Activated CD4-positive, alpha-beta T cell treated with anti-CD3 and anti-CD28 coated beads, Interleukin-2, amount 10 ng/mL, durations not matched to agents 24 days and 14 days (primary cell): ENCODE measurements at places on chromosomes 7 and 10.
A peak's percentile ranks its signal among the peaks of the same experiment; 100 is the strongest.

DNA sequence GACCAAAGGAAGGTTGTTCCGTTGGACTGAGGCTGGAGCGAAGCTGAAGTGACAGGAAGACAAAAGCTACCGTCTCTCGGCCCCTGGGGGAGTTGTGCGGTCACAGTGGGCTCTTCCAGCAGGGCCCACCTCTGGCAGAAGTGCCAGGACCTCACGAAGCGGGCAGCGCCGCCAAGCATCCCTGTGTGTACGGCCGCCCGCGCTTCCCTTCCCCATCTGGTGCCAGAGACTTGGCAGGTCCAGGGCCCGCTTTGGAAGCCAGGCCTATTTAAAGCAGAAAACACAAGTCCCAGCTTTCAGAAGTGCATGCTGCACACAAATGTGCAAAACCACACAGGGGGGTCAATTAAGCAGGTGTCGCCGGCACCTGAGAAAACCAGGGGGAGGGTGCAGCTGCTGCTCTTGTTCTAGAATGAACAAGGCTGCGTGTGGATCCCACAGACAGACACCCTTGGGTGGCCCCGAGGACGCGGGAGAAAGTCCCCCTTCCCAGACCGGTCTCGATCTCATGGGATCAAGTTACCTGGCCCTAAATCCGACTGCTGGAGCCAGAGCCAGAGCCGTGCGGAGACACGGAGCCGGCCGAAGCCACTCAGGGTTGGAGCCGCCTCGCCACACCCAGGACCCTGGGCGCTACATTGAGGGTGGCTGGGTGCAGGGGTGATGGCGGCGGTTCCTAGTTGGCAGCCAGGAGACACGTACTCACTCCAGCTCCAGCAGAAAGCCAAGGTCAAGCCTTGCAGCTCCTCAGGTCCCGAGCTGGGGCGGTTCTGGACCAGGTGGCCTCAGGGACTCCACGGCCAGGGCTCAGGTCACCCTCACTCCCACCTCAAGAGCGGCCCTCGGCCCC is 51.8 kb upstream of the PPP2R2D start:
- DNase-seq: no peak

GRCh38 chr10:113304726-113305125 is 248.1 kb upstream of the HABP2 start:
- DNase-seq: no peak

DNA sequence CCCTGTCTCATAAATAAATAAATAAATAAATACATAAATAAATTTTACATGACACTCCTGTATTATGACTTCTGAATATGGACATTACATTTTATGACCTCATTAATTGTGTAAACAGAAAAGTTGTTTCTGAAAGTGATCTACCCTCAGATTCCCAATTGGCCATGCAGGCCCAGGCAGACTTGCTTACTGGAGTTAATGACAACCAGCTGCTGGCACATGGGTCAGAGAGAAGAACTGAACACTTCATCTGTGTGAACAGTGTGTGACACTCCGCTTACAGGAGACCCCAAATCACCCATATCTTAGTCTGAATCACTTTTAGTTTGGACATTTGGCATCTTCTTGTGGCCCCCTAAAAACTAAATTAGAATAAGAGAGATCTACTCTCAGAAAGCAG is 31.4 kb downstream of the PARP12 start:
- no peak for DNase-seq

GRCh38 chr7:2884161-2884560 is 40.1 kb upstream of the GNA12 start:
- DNase-seq: no peak

GRCh38 chr7:99000196-99000903 is 122.0 kb downstream of the TRRAP start:
- DNase-seq: no peak

GRCh38 chr10:26448706-26449435 is 10.7 kb downstream of the APBB1IP start:
- DNase-seq: peak; percentile 95

DNA sequence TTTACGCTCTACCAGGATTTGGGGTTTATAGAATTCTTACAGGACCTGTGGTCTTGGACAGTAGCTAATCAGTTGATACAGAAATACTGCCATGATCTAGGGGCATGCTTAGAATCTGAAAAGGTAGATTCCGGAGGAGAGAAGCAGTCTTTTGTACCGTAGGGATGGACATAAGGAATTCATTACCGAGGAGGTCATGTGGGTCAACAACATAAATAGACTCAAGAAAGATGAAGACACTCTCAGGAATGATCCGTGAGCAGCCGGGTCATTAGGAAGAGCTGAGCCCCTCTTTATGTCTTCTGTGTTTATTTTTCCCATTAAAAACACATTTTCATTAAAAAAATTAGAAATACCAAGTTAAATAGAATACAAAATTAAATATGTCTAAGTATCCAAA is 160.1 kb upstream of the TNS3 start:
- no peak for DNase-seq

DNA sequence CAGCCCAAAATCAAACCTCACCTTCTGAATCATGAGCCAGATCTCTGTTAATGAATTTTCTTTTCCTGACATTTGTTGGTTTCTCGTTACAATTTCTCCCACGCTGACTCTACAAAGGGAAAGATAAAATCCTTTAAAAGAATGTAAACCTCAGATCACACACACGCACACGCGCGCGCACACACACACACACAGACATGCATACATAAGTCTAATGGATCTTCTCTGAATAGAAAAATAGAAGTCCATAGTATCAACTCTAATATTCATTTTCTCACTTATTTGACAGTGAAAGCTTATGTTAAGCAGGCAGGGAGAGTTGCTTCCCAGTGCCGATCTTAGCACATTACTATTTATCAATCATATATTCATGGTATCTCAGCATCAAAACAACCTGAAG is 1.4 kb downstream of the ETV1 start:
- DNase-seq: no peak

DNA sequence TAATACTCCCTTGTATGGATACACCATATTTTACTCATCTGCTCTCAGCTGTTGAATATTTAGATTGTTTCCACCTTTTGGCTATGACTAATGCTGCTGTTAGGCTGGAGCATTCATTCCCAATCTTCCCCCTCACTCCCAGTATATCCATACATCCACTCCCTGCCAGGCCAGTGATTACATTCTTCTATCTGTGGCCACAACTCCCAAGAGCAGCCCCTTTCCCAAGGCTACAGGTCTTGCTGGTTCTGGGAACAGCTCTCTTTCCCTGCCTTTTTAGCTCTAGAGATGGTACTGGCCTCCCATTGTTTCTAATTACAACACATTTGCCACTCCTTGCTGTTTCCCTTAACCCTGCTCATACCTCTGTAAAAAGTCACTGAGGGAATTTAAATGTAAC is 28.2 kb downstream of the SFR1 start:
- no peak for DNase-seq

GRCh38 chr7:28130277-28130676 is 50.3 kb downstream of the JAZF1 start:
- no peak for DNase-seq
